ENCODE measurements at places on chromosomes 12 and 14.

- DNase-seq: no peak
These were observed 22.6 kb upstream of the SLC15A5 start for GRCh38 chr12:16300122-16300521.

- DNase-seq: no peak
These were observed 43.8 kb upstream of the NR2C1 start for GRCh38 chr12:95117178-95117599.

DNA sequence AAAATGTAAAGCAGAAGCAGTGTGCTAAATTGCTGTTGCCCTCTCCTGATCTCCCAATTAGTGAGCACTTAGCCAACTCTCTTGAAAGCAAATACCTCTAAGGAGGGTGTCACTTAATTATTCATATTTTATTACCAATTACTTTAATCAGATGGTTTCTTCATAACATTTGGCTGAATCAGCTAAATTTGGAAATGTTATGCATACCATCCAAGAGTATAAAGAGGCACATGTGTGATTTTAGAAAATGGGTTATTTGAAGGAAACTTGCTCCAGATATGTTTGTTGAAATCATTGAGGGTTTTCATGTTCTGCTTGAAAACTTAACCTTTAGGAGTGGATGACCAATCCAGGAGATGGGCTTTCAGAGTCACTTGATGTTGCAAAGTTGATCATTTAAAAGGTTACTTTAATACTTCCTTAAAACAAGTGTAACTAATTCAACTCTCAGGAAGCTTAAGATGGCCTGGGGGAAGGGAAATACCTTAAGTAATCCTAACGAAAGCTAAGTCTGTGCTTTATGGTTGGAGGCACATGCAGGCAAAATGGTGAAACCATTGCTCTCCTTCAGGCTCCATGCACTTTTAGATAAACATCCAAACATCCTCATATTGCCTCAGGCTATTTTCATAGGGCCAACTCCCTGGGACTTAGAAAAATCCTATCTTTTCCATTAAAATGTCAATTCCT lies 434.5 kb downstream of the MDGA2 start:
- DNase-seq: no peak

DNA sequence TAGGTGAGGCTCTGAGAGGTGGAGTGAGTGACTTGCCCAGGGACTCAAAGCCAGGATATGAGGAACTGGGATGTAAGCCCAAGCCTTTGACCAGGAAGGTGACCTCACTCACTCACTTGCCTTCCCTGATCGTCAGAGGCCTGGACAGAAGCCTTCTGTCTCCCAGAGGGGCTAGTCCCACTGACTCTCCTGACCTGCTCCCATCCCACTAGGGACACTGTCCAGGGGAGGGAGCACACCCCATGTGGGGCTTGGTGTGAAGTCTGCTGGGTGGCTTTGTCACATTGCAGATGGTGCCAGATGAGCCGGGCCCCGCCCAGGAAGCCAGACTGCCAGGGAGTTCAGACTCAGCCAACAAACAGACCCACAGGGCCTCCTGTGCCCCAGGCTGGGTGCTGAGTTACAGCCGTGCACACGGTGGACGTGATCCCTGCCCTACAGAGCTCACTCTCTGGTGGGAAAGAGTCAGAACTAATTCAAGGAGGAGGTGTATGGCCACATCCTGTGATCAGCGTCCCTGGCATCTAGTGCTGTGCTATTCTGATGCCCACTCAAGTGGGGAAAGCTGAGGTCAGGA lies 28.3 kb downstream of the MMAB start:
- DNase-seq: no peak

GRCh38 chr12:110079477-110080400 lies 31.4 kb upstream of the C12orf76 start:
- DNase-seq: no peak

GRCh38 chr14:24283796-24284460 lies 12.5 kb upstream of the RABGGTA start:
- DNase-seq: no peak

DNA sequence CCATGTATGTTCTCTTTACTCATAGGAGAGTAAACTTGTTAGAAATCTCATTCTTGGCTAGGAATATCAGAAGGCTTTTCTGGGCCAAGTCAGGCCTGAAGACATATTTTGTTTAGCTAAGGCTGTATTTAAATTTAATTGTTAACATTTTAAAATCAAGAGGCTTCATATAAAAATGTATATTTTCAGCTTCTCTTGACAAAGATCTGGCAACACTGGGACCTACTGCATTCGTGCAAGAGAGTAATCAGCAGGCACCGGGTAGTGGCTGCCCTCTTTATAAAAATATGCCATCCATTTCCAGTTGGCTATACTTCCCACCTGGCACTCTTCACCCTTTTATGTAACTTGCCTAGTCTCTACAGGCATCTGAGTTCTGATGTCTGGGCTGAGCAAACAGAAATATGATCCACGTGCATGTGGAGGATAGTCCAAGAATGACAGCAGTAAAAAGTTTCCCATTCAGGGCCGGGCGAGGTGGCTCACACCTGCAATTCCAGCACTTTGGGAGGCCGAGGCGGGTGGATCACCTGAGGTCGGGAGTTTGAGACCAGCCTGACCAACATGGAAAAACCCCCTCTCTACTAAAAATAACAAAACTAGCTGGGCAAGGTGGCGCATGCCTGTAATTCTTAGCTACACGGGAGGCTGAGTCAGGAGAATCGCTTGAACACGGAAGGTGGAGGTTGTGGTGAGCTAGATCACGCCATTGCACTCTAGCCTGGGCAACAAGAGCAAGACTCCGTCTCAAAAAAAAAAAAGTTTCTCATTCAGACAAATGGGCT lies 2.0 kb upstream of the SOS2 start:
- no peak for DNase-seq

GRCh38 chr12:52570511-52570910 lies 3.1 kb downstream of the KRT74 start:
- DNase-seq: no peak

DNA sequence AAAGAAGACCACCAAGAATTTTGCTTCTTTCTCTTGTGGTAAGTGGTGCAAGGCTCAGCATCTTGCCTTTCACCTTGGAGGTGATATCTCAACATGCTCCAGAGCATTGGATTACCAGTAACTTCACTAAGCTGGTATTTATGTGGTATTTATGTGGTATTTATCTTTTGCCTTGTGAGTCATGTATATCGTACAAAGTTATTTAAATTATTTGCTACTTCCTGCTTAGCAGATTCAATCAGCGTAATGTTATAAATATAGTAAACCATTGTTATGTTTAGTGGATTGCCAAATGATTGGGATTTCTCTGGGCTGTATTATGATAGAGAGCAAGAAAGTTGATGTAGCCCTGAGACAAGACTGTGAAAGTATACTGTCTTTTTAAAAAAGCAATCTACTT lies 366.4 kb downstream of the IPO8 start:
- DNase-seq: no peak

GRCh38 chr12:99059824-99060511 lies 414.9 kb downstream of the APAF1 start:
- DNase-seq: no peak

DNA sequence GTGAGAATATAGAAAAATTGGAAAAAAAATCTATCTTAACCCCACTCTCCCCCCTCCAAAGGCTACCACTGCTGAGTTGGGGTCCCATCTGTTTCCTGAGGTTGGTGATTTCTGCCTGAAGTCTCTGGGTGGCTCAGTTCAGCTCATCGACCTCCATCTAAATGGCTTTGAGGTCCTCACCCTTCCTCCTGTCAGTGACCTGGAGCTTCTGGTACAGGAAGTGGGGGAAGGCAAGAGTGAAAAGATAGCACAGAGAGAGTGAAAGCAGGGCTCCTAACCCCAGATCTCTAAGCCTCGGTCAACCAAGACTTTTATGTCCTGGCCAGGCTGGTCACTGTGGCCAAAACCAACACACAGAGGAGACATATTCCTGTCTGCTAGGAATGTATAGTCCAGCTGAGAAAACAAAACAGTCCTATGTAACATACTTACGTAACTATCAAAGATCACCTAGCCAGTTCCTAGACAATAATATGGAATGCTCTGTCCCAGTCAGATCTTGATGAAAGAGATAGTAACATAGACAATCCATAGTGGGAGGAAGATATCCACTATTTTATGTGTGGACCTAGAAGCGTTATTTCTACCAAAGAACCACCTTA lies 12.3 kb upstream of the KRT73 start:
- no peak for DNase-seq

Measured in cortex of kidney (tissue), 1 donor.